ENCODE measurements at places on chromosomes 11 and 22.

DNA sequence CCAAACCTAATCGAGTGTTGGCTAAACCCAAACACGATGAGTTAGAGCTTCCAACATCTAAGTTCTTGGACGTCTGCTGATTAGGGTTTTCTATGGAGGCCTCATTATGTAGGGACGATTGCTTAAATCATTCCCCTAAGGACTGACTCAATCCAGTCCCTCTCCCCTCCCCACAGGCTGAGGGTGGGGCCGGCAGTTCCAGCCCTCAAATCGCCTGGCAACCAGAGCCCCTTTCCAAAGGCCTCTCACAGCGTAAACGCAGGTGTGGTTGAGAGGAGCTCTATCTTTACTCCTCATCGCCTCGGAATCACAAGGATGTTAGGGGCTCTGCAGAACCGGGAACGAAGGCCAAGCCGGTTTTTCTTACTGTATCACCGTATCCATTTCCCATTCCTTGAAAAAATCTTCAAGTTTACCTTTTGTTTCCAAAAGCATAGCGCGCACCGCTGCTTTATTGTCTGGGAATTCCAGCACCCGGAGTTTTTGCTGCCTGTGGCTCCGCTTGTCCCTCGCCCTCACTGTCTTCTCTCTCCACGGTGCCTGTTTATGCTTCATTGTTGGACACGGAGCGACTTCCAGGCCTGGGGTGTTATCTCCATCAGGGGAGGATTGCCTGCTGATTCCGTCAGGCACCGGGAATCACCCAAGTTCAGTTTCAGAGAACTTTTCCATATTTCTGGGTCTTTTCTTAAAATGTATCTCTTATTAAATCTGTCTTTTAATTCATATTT lies 13.8 kb upstream of the IFITM3 start:
- no peak for DNase-seq

DNA sequence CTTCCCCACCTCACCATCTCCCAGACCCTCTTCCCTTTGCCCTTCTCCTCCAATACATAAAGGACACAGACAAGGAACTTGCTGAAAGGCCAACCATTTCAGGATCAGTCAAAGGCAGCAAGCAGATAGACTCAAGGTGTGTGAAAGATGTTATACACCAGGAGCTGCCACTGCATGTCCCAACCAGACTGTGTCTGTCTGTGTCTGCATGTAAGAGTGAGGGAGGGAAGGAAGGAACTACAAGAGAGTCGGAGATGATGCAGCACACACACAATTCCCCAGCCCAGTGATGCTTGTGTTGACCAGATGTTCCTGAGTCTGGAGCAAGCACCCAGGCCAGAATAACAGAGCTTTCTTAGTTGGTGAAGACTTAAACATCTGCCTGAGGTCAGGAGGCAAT lies 58.2 kb downstream of the TIMP3 start:
- DNase-seq = no peak

DNA sequence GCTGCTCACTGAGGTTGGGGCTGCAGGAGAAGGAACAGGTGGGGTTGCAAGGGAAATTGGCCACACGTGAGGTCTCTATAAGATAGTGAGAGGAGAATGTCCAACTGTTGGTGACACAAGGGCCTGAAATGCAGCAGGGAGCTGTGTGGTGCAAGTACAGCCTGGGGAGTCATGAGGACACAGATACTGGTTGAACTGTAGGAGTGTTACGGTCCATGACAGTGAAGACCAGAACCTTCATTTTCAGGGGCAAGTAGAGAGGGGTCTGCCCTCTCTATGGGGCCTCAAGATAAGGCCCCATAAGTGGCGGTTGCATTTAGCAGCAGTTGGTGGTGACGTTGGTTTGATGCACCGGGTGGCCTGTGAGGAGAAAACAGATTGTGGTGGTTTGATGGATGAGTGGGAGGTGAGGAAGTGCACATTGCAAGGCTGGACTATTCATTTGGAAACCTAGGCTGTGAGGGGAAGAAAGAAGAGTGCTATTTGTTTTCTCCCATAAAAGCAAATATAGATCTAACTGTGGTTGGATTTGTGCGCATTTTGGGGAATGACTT lies 39.4 kb downstream of the MICAL2 start:
- DNase-seq = no peak

GRCh38 chr11:128904656-128905344 lies 13.6 kb downstream of the KCNJ5 start:
- no peak for DNase-seq

DNA sequence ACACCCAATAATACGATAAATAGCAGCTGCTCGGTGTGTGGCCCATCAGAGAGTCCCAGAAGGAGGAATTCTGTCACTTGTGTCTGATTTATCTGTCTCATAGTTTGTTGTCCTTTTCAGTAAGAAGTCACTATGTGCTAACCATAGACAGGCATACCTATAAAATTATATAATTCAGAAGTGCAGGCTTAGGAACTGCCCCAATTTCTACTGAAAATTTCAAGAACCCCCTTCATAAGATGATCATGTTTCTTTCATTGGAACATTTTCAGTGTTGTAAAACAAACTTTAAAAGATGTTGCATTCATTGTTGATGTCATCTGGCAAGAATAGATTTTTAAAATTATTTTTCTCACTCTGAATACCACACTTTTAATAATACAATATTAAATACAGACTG lies at the start of gene OR2D2:
Gene OR2D2 (minus strand): TSS at position 101 of the 400 bp plus-strand sequence. CDS start 0 bp downstream, at position 101.
- no peak for DNase-seq

- DNase-seq = no peak
These were observed 37.1 kb downstream of the KCNQ1OT1 start for GRCh38 chr11:2662430-2663299.

GRCh38 chr11:7982582-7983119 lies 4.5 kb upstream of the EIF3F start:
- DNase-seq = no peak

DNA sequence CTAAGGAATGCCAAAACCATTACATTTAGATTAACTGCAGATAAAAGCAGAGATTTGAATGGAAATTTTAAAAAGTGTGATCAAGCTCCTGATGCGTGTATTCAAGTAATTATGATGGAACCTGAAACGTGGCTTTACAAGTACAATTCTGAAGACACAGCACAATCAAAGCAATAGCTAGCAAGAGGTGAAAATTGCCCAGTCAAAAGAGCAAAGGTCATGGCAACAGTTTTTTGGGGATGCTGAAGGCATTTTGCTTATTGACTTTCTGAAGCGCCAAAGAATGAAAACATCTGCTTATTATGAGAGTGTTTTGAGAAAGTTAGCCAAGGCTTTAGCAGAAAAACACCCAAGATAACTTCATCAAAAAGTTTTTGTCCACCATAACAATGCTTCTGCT lies 389.6 kb upstream of the TENM4 start:
- DNase-seq = no peak

DNA sequence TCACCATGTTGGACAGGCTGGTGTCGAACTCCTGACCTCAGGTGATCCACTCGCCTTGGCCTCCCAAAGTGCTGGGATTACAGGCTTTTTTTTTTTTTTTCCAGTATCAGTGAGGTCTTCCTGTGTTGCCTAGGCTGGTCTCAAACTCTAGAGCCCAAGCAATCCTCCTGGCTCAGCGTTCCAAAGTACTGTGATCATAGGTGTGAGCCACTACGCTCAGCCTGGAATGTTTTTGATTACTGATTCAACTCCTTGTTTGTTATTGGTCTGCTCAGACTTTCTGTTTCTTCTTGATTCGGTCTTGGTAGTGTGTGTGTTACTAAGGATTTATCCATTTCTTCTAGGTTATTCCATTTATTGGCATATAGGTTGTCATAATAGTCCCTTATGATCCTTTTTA lies 31.3 kb downstream of the NAGA start:
- no peak for DNase-seq

DNA sequence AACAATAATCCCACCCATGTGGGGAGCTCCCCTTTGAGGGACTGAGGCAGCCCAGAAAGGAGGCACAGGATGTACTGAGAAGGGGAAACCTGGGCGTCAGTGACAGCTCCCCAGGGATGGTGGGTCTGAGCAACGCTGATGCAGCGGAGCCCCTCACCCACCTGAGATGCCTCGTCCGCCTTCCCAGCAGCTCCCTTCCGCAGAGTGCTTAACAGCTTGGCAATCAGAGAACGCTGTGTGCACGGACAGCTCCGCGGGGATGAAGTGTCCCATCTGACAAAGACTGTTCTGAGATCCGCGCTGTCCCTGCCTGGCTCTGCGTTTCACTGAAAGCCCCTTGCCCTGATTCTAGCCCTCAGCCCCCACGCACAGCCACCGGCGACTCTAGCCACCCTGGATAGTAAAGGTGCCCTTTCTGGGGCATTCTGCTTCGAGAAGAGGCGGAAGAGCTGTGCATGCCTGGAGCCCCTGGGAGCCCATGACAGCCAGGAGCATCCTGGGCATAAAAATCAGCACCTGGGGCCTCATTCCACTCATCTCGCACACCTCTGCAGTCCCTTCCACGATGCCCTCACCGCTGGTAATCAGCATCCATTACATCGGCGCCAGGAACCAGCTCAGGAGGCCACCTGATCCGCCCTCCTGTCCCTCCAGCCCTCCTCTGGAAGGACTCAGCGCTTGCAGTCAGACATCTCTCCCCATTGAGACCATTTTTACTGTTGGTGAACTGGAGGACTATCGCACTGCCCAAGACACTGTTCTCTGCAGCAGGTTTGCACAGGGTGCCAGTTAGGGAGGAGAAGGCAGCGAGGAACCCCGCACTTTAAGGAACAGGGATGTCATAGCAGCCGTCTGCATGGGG lies 10.7 kb downstream of the KCNJ5 start:
- DNase-seq = no peak

DNA sequence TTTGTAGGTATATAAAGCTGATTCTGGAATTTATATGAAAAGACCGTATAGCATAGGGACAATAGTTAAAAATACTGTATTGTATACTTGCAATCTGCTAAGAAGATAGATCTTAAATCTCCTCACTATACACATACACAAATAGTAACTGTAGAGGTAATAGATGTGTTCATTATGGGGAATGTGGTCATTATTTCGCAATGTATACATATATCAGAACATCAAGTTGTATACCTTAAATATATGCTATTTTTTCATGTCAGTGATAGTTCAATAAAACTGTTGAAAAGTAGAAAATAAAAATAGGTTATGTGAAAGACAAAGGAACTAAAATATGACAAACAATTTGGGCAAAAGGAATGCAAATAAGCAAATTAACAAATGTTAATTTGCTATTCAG lies 35.2 kb upstream of the LIN7C start:
- DNase-seq = no peak

DNA sequence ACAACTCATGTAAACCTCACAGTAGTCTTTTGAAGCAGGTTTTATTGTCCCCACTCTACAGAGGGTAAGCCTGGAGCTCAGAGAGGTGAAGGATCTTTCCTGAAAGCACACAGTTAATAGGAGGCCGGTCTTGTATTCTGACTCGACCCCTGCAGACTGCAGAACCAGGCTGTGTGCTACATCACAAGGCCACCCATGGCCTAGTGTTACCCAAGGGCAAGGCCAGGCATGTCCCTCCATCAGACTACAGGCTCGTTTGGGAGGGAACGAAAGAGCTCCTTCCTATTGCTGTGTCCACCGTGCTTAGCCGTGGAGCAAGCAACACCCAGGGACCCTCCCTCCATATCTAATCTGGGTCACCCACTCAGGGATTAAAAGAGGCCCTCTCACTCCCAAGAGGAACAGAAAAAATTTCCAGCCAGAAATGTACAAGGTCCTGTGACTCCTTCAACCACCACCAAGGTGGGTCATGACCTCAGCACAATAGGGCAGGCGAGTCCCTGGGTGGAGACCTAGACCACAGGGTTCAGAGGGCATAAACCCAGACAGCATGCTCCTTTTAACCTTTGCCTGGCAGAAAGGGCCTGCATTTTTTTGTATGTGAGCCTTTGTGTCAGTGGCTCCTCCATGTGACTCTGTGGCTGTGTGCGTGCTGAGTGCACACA lies 6.3 kb upstream of the SMIM35 start:
- no peak for DNase-seq

- DNase-seq = no peak
These were observed 15.2 kb upstream of the NUP160 start for GRCh38 chr11:47863189-47863897.

DNA sequence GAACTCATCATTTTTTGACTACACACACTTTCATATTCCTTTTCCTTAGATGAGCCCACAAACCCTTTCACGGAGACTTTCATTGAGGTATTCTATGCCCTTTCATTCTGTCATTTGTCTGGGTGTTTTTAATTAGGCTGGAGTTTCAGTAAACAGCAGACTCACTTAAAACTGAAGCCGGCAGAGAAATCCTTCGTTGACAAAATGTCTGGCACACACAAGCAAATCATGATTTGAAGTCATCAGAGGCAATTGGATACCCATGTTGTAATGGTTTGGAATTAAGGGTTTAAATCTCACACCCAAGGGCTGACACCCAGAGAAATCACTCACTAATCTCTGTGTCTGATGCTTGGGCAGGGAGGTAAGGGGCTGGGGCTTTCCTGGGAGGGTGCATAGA lies 127.1 kb downstream of the EHF start:
- no peak for DNase-seq

DNA sequence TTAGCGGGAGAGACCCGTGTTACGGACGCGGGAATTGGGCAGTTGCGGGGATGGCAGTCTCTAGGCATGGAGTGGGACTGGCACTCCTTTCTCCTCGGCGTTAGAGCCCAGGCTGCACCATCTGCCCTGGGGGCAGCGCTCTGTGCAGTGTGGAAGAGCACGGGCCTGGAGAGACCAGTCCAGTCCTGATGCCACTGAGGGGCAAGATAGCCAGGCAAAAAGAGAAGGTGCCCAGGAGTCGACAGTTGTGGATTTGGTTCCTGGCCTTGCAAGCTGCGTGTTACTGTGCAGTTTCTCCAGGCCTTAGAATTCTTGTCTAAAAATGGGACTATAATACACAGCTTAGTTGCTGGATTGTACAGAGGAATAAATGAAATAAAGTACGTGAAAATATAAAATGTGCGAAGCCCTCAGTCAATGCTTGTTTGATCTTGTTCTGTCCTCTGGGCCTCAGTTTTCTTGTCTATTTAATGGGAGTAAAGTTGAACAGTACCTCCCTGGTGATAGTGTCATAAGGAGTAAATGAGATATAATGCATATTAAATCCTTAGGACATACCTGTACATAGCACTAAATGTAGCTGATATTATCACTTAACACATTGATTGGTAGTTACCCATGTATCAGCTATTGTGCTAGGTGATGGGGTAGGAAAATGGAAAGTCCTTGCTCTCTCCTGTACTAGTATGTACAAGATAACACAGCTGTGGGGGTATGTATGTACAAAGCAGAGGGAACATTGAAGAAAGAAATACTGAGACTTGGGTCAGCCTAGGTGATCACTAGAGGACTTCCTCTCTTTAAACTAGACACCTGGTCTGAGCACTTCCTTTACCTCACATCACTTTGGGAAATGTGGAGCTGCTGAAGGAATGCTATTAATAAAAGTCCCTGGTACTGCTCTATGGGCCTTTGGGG lies 1.2 kb downstream of the ATXN10 start:
- no peak for DNase-seq
